T-cell (primary cell): ENCODE measurements at places on chromosomes 1 and 21. TPM values are rescaled to one million over a fixed set of nuclear protein-coding genes. Genes with fewer than 3 reads are reported as not detected.

- no peak for DNase-seq
These were observed 5.2 kb downstream of the LRRC7 start for GRCh38 chr1:69572921-69573320.

The OR2L3 gene
- not detected for total RNA-seq

DNA sequence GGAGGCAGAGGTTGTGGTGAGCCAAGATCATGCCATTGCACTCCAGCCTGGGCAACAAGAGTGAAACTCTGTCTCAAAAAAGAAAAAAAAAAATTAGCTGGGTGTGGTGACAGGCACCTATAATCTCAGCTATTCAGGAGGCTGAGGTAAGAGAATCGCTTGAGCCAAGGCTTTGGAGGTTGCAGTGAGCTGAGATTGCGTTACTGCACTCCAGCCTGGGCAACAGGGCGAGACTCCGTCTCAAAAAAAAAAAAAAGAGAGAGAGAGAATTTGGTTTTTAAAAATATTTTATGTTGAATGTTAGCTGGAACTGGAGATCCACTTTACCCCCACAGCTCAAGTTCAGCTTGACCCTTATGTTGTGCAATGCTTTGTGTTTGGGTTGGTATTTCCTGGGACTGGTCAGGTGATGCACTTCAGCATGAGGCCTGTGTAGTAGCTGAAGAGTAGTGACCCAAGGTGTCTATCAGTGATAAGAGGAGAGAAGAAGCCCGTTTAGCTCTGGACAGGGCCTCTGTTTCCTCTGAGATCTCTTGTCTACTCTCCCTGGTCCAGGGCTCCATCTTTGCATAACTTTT is 36.8 kb upstream of the MACF1 start:
- DNase-seq: no peak

The FCRL2 gene
- 3.4 TPM for total RNA-seq

The HSF2BP gene
- 0.60 TPM for total RNA-seq

DNA sequence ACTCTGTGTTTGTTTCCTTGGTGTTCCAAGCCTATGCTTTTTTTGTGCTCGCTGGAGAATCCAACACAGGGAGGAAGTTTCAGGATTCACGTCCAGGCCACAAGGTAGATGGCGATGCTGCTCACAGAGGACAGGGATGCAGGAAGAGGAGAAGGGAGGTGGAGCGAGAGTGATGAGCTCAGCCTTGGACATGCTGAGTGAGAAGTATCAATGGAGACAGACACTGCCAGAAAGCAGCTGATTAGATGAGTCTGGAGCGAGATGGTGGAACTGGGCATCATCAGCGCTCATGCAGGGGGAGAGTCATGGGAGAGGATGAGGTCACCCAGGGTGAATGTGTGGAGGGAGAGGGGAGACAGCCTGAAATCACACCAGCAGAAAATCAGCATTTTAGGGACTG is 110.0 kb downstream of the GLUL start:
- DNase-seq: no peak

DNA sequence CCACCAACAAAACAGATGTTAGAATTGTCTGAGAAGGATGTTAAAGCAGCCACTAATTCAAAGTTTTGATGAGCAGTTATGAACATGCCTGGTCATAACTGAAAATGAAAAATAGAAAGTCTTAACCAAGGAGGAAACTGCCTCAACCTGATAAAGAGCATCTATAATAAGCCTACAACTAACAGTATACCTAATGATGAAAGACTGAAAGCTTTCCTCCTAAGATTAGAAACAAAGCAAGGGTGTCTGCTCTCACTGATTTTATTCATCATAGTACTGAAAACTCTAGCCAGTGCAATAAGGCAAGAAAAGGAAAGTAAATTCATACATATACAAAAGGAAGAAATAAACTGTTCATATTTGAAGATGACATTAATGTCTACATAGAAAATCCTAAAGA is 82.0 kb downstream of the KCNK1 start:
- no peak for DNase-seq

GRCh38 chr1:173280899-173281660 is 73.9 kb upstream of the TNFSF4 start:
- DNase-seq: no peak

DNA sequence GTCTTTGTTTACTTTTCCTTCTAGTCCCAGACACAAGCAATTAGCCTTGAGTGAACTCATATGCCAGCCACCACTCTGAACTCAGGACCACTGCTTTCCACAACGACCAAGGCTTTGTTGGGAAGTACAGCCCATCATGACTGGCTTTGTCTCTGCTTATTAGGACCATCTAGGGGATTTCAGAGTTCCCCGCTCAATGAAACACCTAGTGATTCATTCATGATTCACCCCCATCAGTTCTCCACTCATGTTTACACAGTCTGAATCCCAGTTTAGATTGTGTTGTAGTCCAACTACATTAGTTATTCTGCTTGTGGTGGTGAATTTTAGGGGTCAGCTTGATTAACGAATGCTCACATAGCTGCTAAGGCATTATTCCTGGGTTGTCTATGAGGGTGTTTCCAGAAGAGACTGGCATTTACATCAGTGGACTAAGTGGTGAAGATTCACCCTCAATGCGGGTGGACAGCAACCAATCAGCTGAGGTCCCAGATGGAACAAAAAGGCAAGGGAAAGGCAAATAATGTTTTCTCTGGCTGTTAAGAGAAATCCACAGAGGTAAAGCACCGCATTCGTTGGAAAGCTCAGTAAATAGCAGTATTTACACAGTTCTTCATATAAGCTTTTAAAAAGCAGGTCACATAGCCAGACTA is 122.7 kb downstream of the RGS21 start:
- no peak for DNase-seq

GRCh38 chr1:116492358-116492811 is 78.4 kb downstream of the CD58 start:
- DNase-seq: no peak

The FAM177B gene
- 0.58 TPM for total RNA-seq

GRCh38 chr1:54477153-54477561 is 70.9 kb upstream of the ACOT11 start:
- no peak for DNase-seq

GRCh38 chr1:19744335-19744743 is 55.4 kb downstream of the TMCO4 start:
- no peak for DNase-seq

GRCh38 chr1:209899948-209900347 is 38.1 kb upstream of the SYT14 start:
- DNase-seq: no peak

The SPRR1A gene
- total RNA-seq: not detected

DNA sequence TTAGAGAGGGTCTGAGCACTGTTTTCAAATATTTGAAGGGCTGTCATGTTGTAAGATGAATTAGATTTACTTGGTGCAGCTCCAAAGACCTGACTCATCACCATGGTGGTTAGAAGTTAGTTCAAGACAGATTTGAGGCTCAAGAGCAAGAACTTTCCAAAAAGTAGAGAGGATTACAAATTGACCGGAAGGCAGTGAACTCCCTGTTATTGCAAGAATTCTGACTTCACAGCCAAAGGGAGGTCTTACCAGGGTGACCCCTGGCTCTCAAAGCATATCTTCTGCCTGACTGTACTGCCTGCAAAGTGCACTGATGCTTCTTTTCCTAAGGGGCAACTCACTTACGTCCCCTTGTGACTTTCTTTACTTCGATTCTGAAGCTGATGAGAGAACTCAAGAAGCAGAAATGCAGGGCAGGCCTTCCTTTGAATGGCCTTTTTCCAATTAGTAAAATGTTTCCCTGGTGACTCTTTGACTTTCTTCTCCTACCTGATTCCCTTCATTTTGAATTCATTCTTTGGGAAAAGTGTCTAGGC is 86.4 kb downstream of the NAV1 start:
- DNase-seq: no peak

The TMEM82 gene
- not detected for total RNA-seq

GRCh38 chr1:159900755-159901360 is 893 bp upstream of the CFAP45 start:
- no peak for DNase-seq

GRCh38 chr1:109498161-109498801 is 4.4 kb downstream of the CYB561D1 start:
- no peak for DNase-seq
